ENCODE measurements at places on chromosomes 7 and 10.

GRCh38 chr7:28520074-28521015 is 108.0 kb downstream of the CREB5 start:
- DNase-seq: no peak

DNA sequence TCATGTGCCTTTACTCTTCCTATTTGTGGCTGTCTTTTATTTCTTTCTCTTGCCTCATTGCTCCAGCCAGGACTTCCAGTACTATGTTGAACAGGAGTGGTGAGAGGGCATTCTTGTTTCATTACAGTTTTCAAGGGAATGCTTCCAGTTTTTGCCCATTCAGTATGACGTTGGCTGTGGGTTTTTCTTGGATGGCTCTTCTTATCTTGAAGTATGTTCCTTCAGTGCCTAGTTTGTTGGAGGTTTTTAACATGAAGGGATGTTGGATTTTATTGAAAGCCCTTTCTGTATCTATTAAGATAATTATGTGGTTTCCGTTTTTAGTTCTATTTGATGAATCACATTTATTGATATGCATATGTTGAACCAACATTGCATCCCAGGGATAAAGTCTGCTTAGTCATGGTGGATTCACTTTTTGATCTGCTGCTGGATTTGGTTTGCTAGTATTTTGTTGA is 96.8 kb downstream of the GLCCI1 start:
- DNase-seq: no peak

DNA sequence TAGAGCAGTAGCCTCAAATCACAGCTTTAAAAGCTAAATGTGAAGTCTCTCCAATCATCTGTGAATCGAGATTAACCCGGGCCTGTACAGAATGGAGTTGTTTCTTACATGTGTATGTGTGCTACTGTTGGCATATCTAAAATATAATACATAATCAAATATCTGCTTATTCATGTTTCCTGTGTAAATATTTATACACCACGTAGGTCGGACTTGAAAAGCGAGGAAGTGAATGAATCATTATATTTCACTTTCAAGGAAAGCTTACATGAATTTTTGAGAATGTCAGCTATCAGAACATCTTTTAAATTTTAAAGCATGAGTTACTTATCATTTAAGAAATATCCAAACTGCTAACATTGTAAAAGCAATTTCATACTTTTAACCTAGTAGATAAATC is 233.3 kb downstream of the SLC25A13 start:
- no peak for DNase-seq

DNA sequence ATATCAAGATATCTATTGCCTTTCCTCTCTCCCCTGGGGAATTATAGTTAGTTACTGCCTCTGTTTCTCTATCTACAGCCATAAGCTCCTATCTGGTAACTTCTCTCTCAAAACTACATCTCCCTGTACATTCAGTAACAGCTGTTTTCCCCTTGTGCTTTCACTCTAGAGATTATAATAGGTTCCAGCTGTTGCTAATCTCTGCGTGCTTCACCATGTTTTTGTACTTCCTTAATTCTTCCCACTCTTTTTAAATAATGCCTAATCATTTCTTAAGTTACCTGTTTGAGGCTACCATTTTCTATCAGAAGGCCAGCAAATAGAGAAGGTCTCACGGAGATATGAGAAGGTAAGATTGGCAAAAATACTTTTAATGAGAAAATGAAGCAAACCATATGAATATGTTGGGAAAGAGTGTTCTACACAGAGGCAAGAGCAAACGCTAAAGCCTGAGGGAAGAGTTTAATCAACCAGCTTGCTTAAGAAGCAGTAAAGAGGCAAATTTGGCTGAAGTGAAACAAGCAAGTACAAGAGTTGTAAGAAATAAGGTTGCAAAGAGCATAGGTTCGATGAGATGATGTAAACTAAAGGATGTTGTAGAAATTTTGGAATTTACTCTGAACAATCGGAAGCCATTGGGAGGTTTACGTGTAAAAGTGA is 101.9 kb upstream of the HGF start:
- DNase-seq: no peak

DNA sequence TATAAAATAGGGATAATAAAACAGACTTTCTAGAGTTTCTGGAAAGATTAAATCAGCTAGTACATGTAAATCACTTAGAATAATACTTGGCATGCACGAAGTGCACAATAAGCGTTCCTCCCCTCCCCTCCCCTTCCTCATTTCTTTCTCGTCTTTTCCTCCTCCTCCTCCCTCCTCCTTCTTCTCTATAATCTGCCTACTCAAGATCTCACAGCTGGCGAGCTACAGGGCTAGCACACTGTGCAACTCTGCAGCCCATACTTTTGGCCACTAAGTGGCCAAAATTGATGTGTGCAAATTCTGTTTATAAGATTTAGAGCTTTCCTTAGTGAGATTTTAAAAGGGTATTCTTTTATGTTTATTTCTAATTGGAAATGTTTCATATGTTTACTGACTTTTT is 565.3 kb downstream of the PHTF2 start:
- DNase-seq: no peak

DNA sequence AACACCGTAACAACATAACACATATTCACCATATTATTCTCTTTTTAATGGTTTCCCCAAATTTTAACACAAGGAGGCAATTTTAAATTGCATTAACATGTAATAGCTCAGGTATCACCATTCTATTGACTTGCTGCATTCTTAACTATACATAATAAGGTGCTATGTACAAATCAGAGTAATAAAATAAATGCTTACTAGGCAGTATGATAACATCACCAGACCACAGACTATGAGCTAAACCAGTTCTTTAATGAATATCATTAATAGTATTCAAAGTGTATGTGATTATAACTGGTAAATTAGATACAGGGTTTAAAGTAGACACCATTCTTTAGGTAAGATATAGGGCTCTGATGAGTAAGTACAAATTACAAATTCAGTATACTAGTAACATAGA is 226.6 kb downstream of the DNAJC1 start:
- no peak for DNase-seq

DNA sequence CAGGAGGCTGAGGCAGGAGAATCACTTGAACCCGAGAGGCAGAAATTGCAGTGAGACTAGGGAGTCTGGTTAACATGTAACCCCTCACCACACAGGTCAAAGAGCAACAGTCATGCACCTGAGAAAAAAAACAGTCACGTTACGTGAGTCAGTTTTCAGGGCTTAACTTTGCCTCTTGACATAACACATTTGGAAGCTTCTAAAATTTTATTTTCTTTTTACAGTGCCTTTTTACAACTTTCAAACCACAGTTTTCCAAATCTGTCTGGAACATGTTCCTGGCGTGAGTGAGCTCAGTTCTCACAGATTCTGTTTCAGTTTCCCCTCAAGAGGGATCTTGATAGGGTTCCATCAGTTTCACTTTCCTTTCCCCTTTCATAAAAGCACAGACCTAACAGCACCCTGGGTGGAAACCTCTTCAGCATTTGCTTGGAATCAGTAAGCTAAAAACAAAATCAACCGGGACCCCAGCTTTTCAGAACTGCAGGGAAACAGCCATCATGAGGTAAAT is 4.4 kb downstream of the IFIT3 start:
- no peak for DNase-seq

GRCh38 chr10:1200866-1201807 is 145.0 kb downstream of the WDR37 start:
- DNase-seq: no peak

DNA sequence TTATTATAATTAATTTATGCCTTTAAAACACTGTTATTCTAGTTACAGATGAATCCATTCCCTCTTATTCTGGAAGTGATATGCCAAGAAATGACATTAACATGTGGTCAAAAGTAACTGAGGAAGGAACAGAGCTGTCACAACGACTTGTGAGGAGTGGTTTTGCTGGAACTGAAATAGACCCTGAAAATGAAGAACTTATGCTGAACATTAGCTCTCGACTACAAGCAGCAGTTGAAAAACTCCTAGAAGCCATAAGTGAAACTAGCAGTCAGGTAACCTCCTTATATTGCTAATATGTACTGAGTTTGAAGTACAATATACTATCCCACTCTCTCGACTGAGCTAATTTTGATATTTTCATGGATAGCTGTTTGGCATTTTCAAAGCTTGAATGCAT is 81.6 kb downstream of the CYP51A1 start:
- DNase-seq: no peak

GRCh38 chr10:124003070-124003419 is 90.4 kb downstream of the CHST15 start:
- DNase-seq: no peak

- DNase-seq: no peak
Measured at GRCh38 chr10:97090035-97090434, 95.7 kb downstream of the SLIT1 start.

DNA sequence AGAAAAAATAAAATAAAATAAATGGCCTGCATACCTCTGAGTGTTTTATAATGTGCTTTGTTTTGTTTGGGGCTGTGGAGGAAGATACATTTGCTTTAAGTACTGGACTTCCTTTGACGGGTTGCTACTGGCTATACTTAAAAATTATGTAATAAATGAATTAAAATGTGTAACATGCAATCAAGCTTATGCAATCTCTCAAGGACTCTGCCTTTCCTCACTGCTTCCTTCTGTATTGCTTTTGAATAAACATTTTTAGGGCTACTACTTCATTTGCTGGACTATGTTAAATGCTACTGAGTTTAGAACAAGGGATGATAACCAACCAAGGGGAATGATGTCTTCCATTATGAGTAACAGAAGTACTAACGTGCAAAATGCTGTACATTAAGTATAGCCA is 91.6 kb downstream of the ETV1 start:
- no peak for DNase-seq

GRCh38 chr10:117805139-117805538 is 241.6 kb downstream of the RAB11FIP2 start:
- no peak for DNase-seq

GRCh38 chr10:48535416-48536155 is 69.3 kb downstream of the ARHGAP22 start:
- no peak for DNase-seq

GRCh38 chr7:18541181-18541870 is 45.8 kb downstream of the HDAC9 start:
- DNase-seq: no peak

DNA sequence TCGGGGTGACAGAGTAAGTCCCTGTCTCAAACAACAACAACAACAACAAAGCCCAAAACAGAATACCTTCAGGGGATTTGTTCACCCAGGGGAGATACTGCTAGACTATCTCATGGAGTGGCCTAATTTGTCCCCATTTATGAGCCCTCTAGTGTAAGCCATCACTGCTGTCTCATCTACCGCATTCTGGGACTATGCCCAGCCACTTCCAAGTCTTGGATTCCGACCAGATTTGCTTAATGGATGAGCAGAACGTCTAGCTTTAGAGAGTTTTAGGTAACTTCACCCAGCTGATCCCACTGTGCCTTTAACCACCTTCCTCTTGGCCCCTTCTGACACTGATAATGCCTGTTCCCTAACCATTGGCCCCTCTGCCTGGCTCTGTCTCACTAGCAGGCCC is 47.1 kb downstream of the PAPSS2 start:
- DNase-seq: no peak

- DNase-seq: no peak
Measured at GRCh38 chr7:31478721-31479120, 35.2 kb upstream of the ITPRID1 start.

- no peak for DNase-seq
Measured at GRCh38 chr7:12490107-12490688, 80.3 kb upstream of the SCIN start.

DNA sequence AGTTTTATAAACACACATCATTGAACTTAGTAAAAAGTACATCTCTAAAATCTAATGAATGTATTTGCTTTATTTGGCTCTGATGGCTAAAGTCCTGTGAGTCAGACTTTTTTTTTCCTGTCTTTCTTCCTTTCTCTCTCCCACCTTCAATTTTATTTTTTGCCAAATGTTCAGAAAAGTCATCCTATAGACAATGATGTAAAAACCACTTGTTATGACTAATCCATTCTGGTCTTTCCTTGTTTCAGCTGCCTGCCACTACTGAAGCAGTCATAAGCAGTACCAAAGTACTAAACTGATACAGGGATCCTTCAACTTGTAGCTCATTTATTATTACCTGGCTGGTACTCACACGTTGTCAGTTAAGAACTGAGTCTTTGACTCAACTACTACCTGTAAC is 23.9 kb downstream of the HECTD2 start:
- no peak for DNase-seq

- no peak for DNase-seq
Measured at GRCh38 chr10:119803264-119803663, 69.4 kb downstream of the MCMBP start.

GRCh38 chr7:631964-632830 is 94.3 kb upstream of the DNAAF5 start:
- no peak for DNase-seq

Data from stimulated activated CD8-positive, alpha-beta memory T cell treated with anti-CD3 and anti-CD28 coated beads, Interleukin-4, amount 100 ng/mL, for 1 hour (primary cell).